ENCODE measurements at places on chromosomes 12 and 14. TPM values are rescaled to one million over a fixed set of nuclear protein-coding genes. Genes with fewer than 3 reads are reported as not detected.

DNA sequence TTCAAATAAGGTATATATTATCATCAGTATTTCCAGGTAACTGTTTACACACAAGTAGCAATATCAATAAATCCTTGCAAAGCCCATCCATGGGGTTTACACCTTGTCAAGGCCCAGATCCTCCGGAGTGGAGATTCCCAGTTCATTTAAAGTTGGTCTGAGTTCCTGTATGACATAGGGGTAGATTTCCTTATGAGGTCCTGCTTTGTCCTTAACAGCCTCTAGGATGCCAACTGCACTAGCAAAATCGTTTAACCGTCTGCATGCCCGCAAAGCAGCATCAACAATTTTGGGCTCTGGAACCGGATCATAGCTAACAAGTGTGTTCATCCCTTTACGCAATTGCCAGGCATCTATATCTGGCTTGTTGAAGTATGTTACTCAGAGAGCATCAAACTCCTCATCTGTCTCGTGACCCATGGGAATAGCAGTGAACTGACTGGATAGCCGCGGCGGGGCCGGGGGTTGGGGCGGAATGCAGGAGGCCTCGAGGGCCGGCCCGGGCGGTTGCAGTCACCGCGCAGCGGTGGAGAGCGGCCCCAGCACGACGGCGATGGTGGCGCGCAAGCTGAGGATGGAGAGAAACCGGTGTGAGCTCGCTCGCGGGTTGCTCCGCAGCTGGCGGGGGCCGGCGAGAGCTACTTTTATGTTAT lies 30.6 kb upstream of the FBXO34 start:
- peak; percentile 27 for DNase-seq

The HRK gene
- not detected for polyA plus RNA-seq

DNA sequence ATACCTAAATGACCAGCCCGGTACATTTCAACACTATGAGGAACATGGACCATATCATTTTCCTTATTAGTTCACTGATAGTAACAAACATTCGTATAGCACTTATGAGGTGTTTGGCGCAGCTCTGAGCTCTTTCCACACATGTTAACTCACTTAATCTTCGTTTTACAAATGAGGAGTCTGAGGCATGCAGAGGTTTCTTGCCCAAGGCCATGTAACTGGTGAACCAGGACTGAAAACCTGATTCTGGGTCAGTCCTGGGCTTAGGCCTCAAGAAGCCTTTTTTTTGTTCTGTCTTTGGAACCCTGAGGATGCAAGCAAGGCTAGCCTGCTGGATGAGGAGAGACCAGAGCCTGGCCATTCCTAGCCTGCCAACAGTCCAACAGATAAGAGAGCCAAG lies 55.0 kb downstream of the C14orf132 start:
- no peak for DNase-seq

The AMHR2 gene
- not detected for polyA plus RNA-seq

The YBX3 gene
- polyA plus RNA-seq = 86.9 TPM

GRCh38 chr14:84340938-84341337 lies 1189.0 kb upstream of the FLRT2 start:
- no peak for DNase-seq

DNA sequence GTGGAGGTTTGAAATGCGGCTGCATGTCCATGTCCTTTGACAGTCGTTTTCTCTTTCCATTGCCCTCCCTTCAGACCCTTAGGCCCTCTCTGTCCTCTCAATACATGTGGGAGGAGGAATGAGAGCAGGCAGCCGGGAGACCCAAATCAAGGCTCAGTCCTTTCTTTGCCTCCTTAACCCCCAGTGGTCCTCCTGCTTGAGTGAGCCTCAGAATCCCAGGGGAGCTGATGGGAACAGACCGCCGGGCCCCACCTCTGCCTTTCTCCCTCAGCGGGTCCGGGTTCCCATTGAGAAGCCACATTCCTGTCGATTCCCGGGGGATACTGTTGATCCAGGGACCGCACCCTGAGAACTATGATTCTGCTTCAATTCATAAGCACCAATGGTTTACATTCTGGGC lies 77.9 kb upstream of the RFLNA start:
- no peak for DNase-seq

The PRH1 gene
- 3.2 TPM for polyA plus RNA-seq

GRCh38 chr14:75969126-75969525 lies 12.7 kb downstream of the TGFB3 start:
- no peak for DNase-seq

DNA sequence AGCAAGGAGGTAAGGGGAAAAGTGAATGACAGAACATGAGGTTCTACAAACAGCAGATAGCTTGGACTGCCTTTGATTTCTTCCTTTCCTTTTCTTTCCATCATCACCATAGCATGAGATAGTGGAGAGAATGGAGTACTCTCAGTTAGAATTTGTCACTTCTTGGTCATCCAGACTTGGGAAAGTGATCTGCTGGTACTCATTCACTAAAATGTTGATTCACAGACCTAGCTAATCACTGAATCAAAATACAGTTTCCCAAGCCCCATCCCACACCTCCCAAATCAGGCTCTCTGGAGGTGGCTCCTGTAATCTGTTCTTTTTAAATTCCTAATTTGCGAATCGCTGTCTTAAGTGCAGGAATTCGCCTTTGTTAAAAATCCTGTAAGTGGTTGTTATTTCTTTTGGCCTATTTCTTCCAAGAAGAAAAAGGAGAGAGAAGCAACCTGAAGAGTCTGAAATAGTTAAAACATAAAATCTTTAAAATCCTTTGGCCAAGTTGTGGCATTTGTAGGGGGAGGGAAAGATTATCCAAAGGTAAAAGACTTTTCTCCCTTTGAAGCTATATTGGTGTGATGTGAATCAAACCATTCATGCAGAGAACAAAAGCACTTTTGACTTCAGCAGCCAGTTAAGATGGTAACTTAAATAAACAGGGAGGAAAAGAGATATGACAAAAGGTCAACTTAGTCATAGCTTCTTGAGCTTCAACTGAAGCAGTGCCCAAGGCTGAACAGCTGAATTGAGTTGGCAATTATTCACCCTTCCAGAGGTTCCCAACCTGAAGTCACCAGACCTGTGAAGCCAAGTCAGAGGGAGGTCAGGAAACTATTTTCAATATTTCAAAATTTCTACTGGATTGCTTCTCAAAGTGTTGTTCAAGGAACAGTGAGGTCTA lies 255.1 kb upstream of the KRR1 start:
- DNase-seq = no peak

The RHEBL1 gene
- 0.52 TPM for polyA plus RNA-seq

GRCh38 chr12:24111616-24112015 lies 162.1 kb upstream of the SOX5 start:
- DNase-seq = no peak

- DNase-seq = no peak
These were observed 251.2 kb downstream of the SYT1 start for GRCh38 chr12:79115743-79116142.

The ZC3H10 gene
- 2.4 TPM for polyA plus RNA-seq

The IPO4 gene
- polyA plus RNA-seq = 22.2 TPM

DNA sequence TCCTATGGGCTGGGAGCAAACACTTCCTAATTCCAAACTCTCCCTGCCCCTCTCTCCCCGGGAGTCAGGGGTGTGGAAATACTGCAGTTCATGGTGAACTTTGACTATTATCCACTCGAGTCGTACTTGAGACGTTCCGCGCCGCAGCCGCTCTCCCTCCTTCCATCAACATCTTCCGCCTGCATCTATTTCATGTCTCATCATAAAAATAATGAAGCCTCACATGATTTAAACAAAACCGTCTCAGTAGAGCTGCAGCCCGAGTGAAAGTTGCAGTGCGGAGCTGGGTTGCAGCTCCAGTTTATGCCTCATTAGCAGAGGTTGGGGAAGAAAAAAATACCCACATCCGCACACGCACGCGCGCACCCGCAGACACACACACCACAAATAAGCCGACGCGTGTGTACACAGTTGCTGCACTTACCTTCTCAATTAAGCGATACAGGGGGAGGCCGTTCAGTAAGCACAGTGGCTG lies 283 bp downstream of the LMO3 start:
- no peak for DNase-seq

The GALNT16 gene
- 15.2 TPM for polyA plus RNA-seq

The CYP46A1 gene
- 2.5 TPM for polyA plus RNA-seq

The TAS2R7 gene
- polyA plus RNA-seq = not detected

GRCh38 chr12:89880690-89881350 lies 172.2 kb upstream of the ATP2B1 start:
- no peak for DNase-seq

DNA sequence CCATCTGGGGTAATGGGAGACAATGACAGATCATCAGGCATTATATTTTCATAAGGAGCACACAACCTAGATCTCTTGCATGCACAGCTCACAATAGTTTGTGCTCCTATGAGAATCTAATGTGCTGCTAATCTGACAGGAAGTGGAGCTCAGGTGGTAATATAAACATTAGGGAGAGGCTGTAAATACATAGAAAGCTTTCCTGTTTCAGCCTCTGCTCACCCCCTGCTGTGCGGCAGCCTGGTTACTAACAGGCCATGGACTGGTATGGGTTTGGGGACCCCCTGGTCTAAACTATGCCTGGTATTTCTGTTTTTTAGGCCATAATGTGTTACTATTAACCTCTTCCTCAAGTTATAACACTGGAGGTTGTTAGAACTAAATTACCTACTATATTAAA lies 1373.7 kb downstream of the LRFN5 start:
- no peak for DNase-seq

The KRT78 gene
- polyA plus RNA-seq = not detected

The MSRB3 gene
- 10.3 TPM for polyA plus RNA-seq

The CLEC6A gene
- not detected for polyA plus RNA-seq

- no peak for DNase-seq
These were observed 61.6 kb downstream of the SLC24A4 start for GRCh38 chr14:92384461-92385133.

The FGD6 gene
- polyA plus RNA-seq = 1.2 TPM

The RDH16 gene
- 0.15 TPM for polyA plus RNA-seq

- DNase-seq = peak; percentile 42
These were observed 2.0 kb downstream of the B4GALNT1 start for GRCh38 chr12:57630891-57631433.

DNA sequence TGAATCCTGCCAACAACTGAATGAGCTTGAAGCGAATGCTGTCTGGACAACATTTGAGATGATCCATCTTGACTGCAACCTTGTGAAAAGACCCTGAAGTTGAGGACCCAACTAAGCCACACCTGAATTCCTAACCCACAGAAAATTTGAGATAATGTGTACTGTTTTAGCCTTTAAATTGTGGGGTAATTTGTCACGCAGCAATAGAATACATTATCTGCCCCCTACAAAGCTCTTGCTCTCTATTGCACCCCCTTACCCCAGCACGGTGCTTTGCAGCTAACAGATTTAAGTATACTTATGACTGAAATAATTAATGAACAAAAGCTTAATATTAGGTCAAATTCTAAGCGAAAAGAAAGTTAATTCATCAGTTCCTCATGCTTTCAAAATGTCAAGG lies 1.6 kb downstream of the POLE2 start:
- no peak for DNase-seq

The RNF212B gene
- 2.8 TPM for polyA plus RNA-seq

The GLT8D2 gene
- 7.0 TPM for polyA plus RNA-seq

The IGF1 gene
- polyA plus RNA-seq = 0.71 TPM

GRCh38 chr14:71745072-71745471 lies 187.2 kb upstream of the RGS6 start:
- no peak for DNase-seq

DNA sequence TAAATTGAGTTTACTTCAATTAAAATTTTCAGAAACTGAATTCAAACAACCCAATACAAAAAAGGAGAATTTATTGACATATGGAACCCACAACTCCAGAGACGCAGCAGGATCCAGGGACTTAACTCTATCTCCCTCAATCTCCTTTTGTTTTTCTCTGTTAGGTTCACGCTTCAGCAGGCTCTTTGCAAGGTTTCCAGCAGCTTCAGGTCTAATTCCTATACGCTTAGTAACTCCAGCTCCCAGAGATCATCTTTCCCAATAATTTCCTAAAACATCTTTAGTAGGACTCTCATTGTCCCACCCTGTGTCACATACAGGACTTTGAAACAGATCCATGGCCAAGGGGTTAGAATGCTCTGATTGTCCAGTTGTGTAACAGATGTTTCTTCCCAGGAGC lies 175.2 kb downstream of the RMST start:
- DNase-seq = no peak

DNA sequence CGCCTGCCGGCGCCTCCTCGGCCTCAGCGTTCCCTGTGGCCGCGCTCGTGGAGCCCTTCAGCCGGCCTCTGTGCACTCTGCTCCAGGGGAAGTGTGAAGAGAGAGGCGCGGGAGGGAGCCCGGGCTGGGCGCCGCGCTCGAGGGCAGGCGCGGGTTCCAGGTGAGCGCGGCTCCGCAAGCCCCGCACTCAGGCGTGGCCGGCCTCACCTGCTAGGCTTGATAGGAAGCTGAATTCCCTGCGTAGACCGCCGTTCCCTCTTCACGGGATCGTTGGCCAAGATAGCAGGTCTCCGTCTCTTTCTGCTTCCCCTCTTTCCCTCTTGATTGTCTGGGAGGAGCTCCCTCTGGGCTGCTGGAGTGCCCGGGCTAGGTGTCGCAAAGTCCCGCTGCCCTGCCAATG lies 89.7 kb downstream of the ASCL4 start:
- no peak for DNase-seq

- peak; percentile 8 for DNase-seq
These were observed 992 bp downstream of the DNAH10 start for GRCh38 chr12:123763093-123763492.

GRCh38 chr12:63224396-63224795 lies 73.4 kb upstream of the AVPR1A start:
- no peak for DNase-seq

DNA sequence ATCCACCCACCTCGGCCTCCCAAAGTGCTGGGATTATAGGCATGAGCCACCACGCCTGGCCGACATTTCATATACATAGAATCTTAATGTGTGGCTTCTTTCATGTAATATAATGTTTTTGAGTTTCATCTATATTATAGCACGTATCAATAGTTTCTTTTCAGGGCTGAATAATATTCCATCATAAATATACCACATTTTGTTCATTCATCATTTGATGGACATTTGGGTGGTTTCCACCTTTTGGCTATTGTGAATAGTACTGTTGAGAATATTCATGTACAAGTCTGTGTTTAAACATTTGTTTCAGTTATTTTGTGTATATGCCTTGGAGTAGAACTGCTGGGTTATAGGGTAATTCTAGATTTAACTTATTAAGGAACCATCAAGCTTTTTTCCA lies 12.0 kb downstream of the ACVR1B start:
- DNase-seq = no peak

DNA sequence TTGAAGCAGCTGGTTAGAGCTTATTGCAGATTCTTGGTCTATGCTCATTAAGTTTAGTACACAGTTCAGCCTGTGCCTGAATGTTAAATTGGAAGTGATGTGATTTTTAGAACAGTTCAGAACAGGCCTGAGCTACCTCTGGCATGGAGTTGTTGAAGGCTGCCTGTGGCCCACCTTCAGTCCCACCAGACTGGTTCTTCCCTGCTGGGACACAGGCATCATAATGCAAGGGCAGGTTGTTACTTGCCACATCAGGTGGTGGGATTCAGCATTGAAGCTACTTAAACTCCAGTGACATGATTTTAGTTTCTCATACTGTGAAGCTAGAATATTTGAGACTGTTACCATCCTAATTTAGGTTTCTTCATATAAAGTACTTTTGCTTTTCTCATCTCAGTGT lies 49.4 kb downstream of the PROX2 start:
- DNase-seq = no peak

GRCh38 chr12:106051853-106052531 lies 86.8 kb downstream of the NUAK1 start:
- DNase-seq = no peak

- no peak for DNase-seq
These were observed 13.4 kb upstream of the ANKRD33 start for GRCh38 chr12:51874486-51874885.
